Dermis microvascular lymphatic vessel endothelial cell (primary cell): ENCODE measurements at places on chromosomes 6 and 20. TPM values are rescaled to one million over a fixed set of nuclear protein-coding genes. Genes with fewer than 3 reads are reported as not detected.

SASH1 gene
- total RNA-seq: 49.3 and 94.7 TPM in 2 replicates

GATA5 gene
- total RNA-seq: not detected in 2 replicates

NKX2-2 gene
- total RNA-seq: not detected in 2 replicates

NQO2 gene
- total RNA-seq: 12.2 and 24.9 TPM in 2 replicates

RIPK1 gene
- 19.8 and 27.6 TPM in 2 replicates for total RNA-seq

ADGRF1 gene
- not detected in 2 replicates for total RNA-seq

GSTA2 gene
- total RNA-seq: not detected in 2 replicates

MLN gene
- total RNA-seq: not detected in 2 replicates

ERVFRD-1 gene
- total RNA-seq: under 0.01 TPM in 2 replicates

RPL7L1 gene
- total RNA-seq: 85.9 and 86.1 TPM in 2 replicates

DEFB112 gene
- total RNA-seq: not detected in 2 replicates

DSE gene
- 6.8 and 9.4 TPM in 2 replicates for total RNA-seq

RNF144B gene
- 12.0 and 13.9 TPM in 2 replicates for total RNA-seq

SLC22A7 gene
- not detected in 2 replicates for total RNA-seq

PPP1R3G gene
- 0.39 and 0.89 TPM in 2 replicates for total RNA-seq

EPHA7 gene
- total RNA-seq: under 0.01 TPM in 2 replicates

DPM1 gene
- total RNA-seq: 36.8 and 45.6 TPM in 2 replicates

SLC17A3 gene
- total RNA-seq: not detected in 2 replicates

MEI4 gene
- not detected in 2 replicates for total RNA-seq
